ENCODE measurements at places on chromosomes 16 and 17.

GRCh38 chr17:50478391-50479381 lies at the start of gene RSAD1:
Gene RSAD1, plus strand, starts transcription at chr17:50478860. Its CDS starts 25 bp downstream, at chr17:50478885.
- DNase-seq: peak; percentile 93

DNA sequence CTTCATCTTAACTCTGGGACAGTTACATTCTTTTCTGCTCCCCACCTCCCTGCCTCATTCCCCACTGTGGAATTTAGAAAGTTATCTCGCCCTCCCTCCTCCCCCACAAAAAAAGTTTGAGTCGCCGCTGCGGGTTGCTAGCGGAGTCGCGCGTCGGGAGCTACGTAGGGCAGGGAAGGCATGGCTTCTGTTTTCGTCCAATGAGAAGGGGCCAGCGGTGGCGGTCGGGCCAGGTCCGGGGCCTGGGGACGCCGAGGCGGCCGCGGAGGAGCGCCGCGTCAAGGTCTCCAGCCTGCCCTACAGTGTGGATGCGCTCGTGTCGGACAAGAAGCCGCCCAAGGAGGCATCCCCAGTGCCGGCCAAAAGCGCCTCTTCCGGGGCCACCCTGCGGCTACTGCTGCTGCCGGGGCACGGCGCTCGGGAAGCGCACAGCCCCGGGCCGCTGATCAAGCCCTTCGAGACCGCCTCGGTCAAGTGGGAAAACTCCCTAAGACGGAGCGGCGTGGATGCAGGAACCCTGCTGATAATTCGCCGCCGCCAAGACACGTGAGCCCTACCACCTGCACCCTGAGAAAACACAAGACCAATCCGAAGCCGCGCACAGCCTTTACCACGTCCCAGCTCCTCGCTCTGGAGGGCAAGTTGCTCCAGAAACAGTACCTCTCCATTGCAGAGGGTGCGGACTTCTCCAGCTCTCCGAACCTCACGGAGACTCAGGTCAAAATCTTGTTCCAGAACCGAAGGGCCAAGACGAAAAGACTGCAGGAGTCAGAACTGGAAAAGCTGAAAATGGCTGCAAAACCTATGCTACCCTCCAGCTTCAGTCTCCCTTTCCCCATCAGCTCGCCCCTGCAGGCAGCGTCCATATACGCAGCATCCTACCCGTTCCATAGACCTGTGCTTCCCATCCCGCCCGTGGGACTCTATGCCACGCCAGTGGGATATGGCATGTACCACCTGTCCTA lies 8.9 kb downstream of the OR4D1 start:
- DNase-seq: no peak

- no peak for DNase-seq
These were observed 17.6 kb downstream of the TRPV3 start for GRCh38 chr17:3539881-3540540.

GRCh38 chr17:77631307-77631706 lies 327.2 kb upstream of the TNRC6C start:
- DNase-seq: no peak

Data from HTR-8/SVneo (cell line).